ENCODE measurements at places on chromosomes 2 and 18.

- no peak for DNase-seq
Observed at GRCh38 chr2:157318884-157319283, 6.7 kb downstream of the ERMN start.

DNA sequence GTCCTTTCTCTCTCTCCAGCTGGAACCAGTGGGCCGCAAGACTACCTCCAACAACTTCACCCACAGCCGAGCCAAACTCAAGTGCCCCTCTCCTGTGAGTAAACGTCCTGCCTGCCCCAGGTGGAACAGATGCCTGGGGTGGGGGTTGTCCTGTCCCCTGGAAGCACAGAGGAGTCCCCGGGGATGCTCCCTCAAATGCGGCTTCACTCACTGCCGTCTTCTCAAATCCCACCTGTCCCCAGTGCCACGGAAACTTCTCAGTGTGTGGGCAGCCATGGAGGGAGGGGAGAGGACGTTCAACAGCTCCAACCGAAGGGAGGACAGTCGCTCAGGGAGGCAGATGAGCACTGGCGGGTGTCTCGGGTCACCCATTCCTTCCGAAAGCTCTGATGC lies 110.7 kb upstream of the PPP1CB start:
- no peak for DNase-seq

DNA sequence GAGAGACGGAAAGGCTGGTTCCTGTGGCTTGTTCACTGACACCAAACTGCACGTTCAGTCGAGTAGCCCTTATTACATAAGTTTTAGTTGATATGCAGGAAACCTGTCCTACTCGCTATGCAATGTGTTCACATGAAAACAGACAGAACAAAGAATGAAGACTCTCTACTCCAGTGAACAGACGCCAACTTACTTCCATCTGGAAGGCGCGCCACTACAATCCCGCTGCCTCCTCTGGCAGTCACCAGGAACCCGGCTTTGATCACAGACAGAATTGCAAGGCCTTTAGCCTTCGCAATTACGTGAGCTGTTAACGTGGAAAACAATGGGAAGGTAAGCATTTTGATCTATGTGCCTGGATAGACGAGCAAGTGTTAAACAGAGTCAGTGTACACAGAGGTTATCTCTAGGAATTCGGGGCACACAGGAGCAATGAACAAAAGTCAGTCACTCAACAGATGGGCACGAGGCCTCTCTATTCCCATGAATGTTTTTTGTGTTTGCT lies 14.2 kb downstream of the SH3YL1 start:
- DNase-seq: no peak

GRCh38 chr2:52919673-52920072 lies 847.9 kb upstream of the CHAC2 start:
- DNase-seq: no peak

GRCh38 chr18:58505181-58505580 lies 123.7 kb downstream of the ALPK2 start:
- DNase-seq: no peak
